ENCODE measurements at places on chromosomes 1 and 21. TPM values are rescaled to one million over a fixed set of nuclear protein-coding genes. Genes with fewer than 3 reads are reported as not detected.

TTC22 gene
- 5.3 TPM for total RNA-seq

KCNN3 gene
- total RNA-seq: 0.34 TPM

ZNF683 gene
- not detected for total RNA-seq

SYF2 gene
- 80.7 TPM for total RNA-seq

SH2D5 gene
- total RNA-seq: 17.5 TPM

PROK1 gene
- total RNA-seq: not detected

- no peak for DNase-seq
Observed at GRCh38 chr21:46474382-46474781, 15.7 kb downstream of the DIP2A start.

GRCh38 chr21:29306920-29307319 is 8.2 kb downstream of the BACH1 start:
- DNase-seq: no peak

- no peak for DNase-seq
Observed at GRCh38 chr1:88961647-88962275, 30.7 kb downstream of the KYAT3 start.

DNA sequence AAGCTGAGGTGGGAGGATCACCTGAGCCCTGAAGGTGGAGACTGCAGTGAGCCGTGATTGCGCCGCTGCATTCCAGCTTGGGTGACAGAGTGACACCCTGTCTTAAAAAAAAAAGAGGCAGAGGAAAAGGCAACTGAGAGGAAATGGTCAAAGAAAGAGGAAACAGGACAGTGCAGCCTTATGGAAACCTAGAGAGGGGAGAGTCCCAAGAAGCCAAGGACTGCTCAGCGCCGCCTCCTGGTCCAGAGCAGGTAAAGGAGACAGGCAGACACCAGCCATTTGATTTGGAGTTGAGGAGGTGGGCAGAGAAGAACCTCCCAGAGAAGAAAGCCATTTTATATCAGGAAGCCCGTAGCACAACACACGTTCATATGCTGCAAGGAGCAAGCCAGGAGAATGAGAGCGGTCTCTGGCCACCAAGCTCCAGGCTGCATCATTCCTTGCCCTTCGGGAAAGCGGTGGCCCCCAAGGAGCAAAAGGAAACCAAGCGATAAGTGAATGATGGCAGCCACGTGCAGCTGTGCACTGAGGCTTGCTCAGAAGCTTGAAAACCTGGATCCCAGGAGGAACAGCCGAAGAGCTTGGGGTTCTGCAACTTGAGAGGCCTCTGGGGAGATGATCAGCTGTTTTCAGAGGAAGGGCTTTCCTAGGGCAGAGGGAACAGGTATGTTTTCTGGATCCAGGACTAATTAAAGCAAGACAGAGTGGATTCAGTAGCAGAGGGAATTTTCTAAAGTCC is 33.7 kb downstream of the LRRC42 start:
- DNase-seq: no peak

- DNase-seq: no peak
Observed at GRCh38 chr1:4805987-4806386, 151.6 kb downstream of the AJAP1 start.

GRCh38 chr1:243542739-243543415 is 287.0 kb downstream of the SDCCAG8 start:
- no peak for DNase-seq

DNA sequence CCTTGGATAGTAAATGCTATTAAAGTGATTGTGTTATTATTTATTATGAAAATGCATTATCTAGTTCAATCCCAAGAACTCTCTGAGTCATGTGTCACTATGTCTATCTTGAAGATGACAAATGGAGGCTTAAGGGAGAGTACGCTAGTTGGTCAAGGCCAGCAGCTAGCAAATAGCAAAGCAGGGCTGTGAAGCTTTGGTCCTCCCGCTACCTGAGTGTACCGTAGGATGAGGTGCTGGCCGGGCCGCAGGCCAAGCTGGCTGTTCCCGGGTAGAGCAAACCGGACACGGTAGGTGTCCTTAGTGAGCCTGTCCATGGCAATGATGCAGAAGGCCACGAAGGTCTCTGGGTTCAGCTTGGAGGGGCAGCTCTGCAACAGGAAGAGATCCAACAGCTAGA is 9.3 kb downstream of the CYB5RL start:
- DNase-seq: no peak

DNA sequence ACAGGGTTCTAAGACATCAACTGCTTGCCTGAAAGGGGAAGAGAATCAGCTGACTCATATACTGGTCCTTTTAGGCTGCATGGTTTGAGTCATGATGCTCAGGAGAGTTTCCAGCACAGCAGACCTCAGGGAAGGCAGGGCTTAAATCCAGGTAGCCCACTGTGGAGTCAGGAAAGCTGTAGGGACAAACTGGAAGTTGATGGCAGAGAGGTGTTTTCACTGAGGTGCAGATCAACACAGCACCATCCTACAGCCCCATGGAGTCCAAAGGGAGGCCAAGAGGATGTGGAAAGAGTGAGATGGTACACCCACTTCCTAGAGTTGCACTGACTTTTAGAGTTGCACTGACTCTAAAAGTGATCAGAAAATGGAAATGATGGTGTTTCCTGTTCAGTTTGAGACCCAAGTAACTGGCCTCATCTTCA is 252.4 kb upstream of the DUSP10 start:
- DNase-seq: no peak

GRCh38 chr1:44220001-44220751 is 6.9 kb downstream of the DMAP1 start:
- no peak for DNase-seq

- DNase-seq: peak; percentile 16
Observed at GRCh38 chr1:58739856-58740466, 40.1 kb upstream of the MYSM1 start.

DNA sequence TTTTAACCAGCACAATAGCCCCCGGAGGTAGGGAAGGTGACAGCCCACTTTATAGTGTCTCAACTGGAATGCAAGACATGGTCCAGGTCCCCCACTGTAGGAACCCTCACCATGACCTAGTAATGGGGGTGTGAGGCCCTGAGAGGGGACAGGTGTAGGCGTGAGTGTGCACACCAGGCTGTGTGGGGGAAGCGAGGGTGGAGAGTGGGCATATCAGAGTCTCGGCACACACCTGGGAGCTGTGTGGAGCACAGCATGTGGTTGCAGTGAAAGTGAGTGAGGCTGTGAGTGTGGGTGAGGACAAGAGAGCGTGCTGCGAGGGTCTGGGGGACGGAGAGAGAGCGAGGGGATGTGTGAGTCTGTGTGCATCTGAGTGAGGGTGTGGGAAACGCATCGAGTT is 17.1 kb upstream of the RSPO1 start:
- no peak for DNase-seq

GRCh38 chr21:45043541-45044020 is 30.8 kb upstream of the ADARB1 start:
- no peak for DNase-seq

DNA sequence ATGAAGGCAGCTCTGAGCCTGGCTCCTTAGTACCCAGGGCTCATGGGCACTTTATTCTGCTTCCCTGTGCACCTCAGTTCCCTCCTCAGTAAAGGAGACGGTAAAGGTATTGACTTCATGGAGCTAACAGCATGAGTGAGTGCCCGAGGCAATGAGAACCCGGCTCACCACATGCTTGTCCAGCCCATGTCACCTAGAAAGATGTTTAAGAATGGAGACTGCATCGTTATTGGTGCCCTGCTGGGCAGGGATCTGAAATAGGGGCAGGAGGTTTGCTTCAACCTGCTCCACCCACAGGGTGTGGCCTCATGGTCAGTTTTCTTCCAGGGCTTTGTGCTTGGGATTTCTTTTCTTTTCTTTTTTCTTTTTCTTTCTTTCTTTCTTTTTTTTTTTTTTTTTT is 7.0 kb upstream of the KCNE1 start:
- DNase-seq: no peak

- no peak for DNase-seq
Observed at GRCh38 chr21:26397545-26397944, 175.5 kb downstream of the CYYR1 start.

GRCh38 chr1:234531151-234531635 is 52.2 kb upstream of the TARBP1 start:
- DNase-seq: no peak

- DNase-seq: no peak
Observed at GRCh38 chr1:181493166-181493565, 9.8 kb downstream of the CACNA1E start.

DNA sequence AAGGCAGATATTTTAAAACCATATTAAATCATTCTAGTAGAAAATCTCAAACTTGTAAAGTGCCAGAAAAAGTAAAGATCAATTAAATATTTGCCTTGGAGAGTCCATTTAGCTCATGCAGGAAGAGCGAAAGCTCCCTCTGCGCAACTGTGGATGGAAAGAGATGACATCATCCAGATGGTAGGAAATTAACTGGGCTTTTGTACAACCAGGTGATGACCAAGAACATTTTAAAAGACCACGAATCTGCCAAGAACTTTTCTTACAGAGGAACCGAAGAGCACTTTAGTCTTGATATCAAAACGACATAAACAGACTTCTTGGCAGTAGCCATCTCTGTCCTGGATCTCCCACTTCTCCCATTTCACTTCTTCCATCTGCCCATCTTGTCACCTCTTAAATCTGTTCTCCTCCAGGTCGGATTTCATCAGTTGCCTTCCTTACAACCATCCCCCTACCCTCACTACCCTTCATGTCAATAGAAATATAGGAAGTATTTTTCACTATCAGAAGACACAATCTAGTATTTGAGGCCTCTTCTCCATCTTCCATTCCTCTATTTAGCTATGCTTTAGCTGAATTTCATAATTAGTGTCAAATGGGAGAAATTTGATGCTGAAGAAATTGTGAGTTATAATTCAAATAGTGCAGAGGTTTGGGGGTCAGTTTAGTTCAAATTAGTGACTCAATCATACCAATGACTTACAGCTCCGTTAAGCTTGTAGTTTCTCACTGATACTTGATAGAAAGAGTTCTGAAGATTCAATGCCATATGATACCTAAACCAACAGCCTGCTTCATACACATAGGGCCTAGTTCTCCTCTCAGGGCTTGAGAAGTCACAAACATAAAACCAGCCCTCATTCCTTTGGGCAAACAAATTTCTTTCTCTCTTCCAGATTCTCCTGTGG is 22.0 kb upstream of the DNASE2B start:
- DNase-seq: no peak

DNA sequence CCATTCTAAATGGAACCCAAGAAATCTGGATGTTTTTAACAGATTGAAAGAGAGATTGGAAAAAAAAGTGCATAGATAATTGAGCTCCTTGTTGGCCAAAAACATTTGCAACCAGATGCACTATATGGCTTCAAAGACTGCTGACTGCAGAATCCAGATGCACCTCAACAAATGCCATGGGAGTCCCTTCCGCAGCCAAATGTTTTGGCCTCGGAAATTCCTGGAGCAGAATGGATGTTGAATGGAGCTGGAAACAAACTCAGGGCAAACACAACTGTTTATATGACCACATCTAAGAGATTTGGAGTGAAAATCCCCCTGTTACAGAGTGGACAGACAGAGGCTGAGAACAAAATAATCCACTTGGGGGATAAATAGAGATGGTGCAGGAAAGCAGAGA is 285.0 kb upstream of the NFIA start:
- DNase-seq: no peak

- no peak for DNase-seq
Observed at GRCh38 chr1:230717251-230717650, 3.3 kb upstream of the AGT start.

GRCh38 chr1:164660412-164660772 is 101.4 kb downstream of the PBX1 start:
- peak; percentile 48 for DNase-seq

DNA sequence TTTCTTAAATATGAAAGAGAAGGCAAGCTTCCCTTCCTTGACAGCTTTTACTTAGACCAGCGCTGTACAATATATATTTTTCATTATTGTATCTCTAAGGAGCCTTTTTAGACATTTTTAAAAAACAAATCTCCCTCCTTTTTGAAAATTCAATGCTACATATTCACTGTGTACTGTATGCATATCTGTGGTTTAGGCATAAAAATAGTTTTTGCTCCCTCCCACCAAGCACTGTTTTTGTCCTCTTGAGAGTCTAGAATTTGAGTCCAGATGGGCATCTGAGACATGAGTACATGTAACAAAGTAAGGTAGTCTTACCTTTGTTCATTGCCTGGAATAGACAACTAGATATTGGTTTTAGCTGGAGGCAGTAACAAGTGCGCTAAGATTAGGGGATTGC is 488.5 kb upstream of the RUNX1 start:
- DNase-seq: no peak

GRCh38 chr1:81296601-81297000 is 504.1 kb upstream of the ADGRL2 start:
- DNase-seq: no peak

GRCh38 chr1:29136391-29136915 is 12.8 kb upstream of the TMEM200B start:
- no peak for DNase-seq

DNA sequence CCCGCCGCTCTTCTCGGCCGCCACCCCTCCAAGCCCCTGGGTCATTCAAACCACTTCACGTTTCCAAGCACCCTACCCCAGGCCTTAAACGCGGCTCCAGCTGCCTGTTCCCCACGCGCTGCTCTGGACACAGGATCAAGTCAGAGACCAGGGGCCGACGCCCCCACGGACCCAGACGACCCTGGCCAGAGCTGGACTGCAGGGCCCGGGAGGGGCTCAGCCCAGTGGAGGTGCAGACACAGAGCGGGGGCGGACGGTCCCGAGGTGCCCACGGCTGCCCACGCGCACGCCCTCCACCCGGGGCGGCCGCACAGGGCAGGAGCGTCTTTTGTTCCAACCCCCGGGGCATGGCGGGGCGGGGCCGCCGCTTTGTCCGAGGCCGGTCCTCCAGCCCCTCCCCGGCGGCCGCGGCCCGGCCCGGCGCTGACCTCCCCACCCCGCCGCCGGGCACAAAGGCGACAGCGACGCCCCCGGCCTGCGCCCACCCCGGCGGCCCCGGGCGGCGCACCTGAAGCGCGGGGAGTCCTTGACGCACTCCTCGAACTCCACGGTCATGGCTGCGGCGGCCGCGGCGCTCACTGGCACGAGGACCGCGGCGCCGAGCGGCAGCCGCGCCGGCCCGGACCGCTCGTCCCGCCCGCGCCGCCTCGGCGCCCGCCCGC is 338 bp downstream of the ACAP3 start:
- no peak for DNase-seq

DNA sequence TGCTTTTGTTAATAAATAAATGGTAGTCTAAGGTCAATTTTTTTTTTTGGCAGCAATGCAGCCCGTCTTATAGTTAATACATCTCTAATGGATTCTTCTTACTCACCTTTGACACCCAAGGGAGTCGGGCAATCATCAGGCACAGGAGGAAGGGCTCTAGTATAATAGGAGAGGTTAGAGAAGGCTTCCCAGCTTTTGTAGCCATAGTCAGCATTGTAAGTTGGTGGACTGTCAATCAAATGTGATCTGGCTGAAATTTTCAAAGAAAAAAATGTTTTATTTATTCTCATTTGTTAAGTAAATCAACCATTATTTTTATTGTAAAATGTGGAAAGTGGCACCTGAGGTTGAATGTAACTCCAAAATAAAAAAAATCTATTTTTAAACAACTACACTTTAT is 2.1 kb downstream of the PTGS2 start:
- DNase-seq: no peak

DNA sequence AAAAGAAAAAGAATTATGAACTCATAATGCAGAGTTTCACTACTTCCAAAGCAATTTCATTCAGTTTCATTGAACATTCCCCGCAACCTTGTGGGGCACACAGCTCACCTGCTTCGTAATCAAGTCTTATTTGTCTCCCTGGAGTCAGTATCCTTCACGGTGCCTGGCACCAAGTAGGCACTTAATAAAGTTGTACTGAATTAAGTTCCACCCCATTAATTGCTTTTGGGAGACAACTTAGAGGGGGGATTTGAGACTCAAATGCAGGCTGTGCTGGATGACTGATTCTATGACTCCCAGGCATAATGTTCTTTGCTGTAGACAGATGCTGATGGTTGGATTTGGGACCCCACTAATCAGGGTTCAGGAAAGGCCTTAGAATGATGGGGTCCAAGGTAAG is 6.5 kb upstream of the ID3 start:
- no peak for DNase-seq
